ENCODE measurements at places on chromosomes 4 and X.

DNA sequence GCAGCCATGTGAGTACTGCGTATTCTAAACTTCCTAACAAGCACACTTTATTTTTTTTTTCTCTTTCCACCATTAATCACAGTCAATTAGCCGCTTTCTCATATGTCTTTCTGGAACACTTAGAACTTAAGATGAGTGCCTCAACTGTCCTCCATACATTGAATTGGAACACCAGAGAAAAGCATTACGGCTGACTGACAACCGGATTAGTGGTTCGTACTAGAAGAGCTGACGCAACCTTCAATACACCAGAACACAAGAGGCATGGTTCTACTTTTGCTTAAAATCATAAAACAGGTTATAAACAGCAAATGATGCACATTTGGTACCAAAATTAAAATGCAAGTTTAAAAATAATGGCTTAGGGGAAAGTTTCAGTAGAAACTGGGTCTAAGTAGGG is 3.3 kb downstream of the TMEM47 start:
- DNase-seq = no peak

GRCh38 chr4:169115897-169116254 is 105.8 kb upstream of the CBR4 start:
- DNase-seq = peak; percentile 91

GRCh38 chrX:24219320-24219719 is 69.8 kb downstream of the ZFX start:
- DNase-seq = no peak

DNA sequence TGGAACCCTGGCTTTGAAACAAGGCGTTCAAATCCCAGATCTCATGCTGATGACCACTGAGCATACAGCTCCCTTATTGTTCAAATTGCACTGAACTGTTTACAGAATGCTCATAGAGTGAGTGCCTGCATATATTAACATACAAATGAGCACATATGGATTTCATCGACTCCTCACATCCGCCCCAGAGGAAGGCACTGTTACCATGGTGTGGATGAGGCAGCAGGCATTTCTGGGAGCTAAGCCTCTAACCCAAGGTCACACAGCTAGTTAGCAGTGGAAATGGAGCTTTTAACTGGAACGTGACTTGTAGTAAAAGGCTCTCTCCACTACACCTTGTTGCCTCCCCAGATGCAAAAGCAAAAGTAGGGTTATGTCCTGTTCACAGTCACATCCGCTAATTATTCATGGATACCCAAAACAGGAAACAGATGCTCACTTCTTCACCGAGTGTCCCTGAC is 289.7 kb downstream of the STK32B start:
- DNase-seq = peak; percentile 11

GRCh38 chr4:159463235-159463634 is 360.4 kb downstream of the RAPGEF2 start:
- no peak for DNase-seq
